CD4-positive, alpha-beta T cell treated with Interleukin-21 for 1 hour (primary cell): ENCODE measurements at places on chromosomes 16 and 17.

- no peak for DNase-seq
These were observed 1576.8 kb downstream of the CDH8 start for GRCh38 chr16:60459463-60459862.

- DNase-seq = no peak
These were observed 397.4 kb downstream of the CA10 start for GRCh38 chr17:51761105-51761504.

- no peak for DNase-seq
These were observed 123.4 kb downstream of the DYNLRB2 start for GRCh38 chr16:80664226-80664625.

GRCh38 chr16:61289141-61289540 is 747.1 kb downstream of the CDH8 start:
- no peak for DNase-seq

DNA sequence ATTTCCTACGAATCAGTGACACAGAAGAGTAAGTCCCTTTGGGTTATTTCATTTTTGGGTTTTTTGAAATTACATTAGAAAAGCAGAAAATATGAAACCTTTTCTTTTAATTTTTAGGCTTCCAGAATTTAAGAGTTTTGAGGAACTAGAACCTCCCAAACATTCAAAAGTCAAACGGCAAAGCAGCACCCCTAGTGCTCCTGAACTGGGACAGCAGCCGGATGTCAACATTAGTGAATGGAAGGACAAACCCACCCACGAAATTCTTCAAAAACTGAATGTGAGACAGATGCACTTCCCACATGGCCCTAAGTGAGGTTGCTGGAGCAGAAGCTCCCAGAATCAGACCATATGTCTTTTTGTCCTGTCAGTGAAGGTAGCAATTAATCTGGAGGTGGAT is 199.4 kb downstream of the PHKB start:
- no peak for DNase-seq

DNA sequence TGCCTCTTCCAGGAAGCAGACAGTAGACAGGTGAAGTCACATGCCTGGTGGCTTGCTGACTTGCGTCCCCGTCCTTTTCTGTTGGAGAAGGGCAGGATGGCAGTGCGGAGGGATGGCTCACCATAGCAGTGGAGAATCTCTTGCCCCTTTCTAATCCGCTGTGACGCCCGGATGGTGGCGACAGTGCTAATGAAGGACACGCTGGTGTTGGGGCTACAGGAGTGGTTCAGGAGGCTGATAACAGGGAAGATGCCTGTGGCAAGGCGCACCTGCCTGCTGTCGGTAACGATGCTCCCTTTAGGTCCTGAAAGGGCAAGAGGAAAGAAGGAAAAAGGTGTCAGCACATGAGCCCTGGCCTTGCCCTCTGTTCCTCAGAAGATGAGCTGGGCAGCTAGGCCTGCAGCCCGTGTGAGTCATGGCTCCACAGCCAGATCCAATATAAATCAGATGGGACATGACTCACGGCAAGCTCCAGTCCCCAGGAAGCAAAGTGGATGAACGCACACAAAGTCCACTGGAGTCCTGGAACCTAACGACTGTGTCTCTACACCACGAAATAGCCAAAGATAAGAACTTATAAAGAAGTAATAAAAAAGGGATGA is 25.5 kb downstream of the SERPINF1 start:
- no peak for DNase-seq

DNA sequence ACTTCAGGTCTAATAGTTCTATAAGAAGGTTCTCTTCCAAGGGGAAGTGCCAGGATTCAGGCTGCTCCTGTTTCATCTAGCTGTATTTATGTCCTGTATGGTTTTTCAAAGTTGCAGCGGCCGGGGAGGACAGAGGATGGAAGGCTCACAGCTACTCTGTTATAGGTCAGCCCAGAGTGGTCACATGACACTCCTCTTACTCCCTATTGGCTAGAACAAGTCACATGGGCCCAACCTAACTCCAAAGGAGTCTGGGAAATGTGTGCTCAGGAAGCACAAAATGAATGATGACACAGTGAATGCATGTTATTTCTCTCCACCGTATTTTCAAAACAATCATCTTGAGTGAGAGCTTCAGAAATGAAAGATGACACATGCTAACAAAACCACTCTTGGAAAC is 645.1 kb upstream of the RBFOX1 start:
- no peak for DNase-seq
